ENCODE measurements at places on chromosomes 12 and 14.

DNA sequence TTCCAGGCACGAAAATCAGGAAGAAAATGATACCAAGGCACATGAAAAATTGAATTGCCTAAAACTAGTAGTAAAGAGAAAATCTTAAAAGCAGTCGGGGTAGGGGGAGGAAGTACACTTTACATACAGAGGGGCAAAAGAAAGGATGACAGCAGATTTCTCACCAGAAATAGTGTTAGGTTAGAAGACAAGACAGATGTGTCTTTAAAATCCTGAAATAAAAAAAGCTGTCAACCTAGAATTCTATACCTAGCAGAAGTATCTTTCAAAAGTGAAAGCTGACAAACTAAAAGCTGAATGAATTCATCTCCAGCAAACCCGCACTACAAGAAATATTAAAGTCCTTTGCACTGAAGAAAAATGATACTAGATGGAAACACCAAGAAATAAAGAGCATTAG, 280.4 kb downstream of the FOXN3 start:
- DNase-seq, result no peak

DNA sequence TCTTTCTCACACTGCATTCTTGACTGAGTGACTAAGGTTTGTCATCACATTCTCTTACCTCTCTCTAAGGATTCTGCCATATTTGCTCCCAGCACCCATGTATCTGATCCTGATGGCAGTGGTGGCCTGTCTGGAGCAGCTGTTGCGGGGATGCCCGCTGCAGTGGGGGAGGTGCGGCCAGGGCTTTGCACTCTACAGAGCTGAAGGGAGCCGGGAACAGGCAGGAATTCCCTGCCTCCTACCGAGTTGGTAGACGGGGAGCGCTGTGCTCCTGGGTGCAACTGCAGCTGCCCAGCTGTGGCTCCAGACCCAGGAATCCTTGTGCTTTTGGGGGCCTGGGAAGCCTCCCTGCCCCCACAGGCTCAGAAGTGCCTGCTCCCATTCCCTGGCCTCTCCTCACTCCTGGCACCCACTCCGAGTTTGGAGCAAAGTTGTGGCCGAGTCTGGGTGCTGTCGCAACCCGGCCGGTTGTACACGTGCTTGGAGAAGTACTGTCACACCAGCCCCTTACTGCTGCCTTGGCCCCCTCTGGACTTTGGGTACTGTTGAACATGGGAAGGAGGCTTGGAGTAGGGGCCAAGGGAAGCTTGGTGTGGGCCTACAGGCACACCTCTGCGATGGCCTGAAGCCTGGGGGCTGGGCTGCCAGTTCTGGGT, 106.9 kb upstream of the OR4E1 start:
- DNase-seq, result no peak

- DNase-seq, result no peak
These were observed 81.1 kb downstream of the EML1 start for GRCh38 chr14:99874306-99874705.

GRCh38 chr14:73753887-73754795, 40.0 kb upstream of the PNMA1 start:
- no peak for DNase-seq

GRCh38 chr12:126998747-126999285, 1268.2 kb upstream of the TMEM132C start:
- DNase-seq, result no peak

- DNase-seq, result no peak
These were observed 22.6 kb upstream of the BMP4 start for GRCh38 chr14:53979113-53979681.

- DNase-seq, result no peak
These were observed 65.8 kb downstream of the C14orf39 start for GRCh38 chr14:60420050-60420449.

DNA sequence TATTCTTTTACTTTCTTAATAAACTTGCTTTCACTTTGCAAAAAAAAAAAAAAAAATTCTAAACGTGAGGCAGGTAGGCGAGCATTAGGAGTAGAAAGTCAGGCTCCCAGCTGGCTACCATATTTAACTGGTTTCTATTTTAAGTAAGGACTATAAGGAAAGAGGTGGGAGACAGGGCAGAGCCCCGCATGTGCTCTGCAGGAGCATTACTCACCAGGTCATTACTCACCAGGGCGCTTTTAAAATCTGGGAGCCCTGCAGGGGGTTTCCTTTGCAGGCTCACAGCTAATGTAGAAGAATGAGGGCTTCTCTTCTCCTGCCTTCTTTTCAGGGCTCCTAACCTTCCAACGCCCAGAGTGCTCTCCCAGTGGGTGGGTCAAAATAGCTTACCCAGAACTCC, 14.0 kb upstream of the DPF3 start:
- DNase-seq, result no peak

DNA sequence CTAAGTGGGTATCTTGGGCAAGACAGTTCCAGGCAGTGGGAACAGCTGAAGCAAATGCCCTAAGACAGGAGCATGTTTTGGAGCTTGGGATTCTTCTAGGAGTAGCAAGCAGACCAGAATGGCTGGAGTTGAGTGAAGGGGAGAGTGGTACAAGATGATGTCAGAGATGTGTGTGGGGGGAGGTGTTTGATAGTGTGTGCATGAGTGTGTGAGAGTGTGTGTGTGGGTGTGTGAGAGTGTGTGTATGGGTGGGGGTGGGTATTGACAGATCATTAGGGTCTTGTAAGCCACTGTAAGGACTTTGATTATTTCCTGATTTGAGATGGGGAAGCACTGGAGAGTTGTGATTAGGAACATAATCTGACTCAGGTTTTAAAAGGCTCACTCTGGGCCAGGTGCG, 78.4 kb downstream of the TTC8 start:
- DNase-seq, result no peak

GRCh38 chr12:94594443-94594825, 55.9 kb downstream of the TMCC3 start:
- DNase-seq, result no peak

DNA sequence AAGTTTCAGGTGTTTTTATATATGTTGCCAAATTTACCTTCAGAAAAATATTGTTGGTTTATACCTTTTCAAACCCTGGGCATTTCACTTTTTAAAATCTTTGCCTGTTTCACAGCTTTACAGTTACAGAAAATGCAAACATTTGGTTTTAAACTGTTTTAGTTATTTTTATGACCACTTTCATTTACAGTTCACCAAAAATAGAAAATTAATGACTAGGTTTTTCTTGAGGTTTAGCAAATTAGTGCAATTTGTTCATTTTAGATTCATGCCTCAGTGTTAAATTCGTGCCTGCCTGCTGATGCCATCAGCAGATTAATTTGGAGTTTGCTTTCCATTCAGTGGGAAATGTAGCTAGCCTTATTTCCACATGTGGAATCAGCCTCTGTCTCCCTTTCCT, 45.5 kb downstream of the RIC8B start:
- no peak for DNase-seq

- no peak for DNase-seq
These were observed 13.5 kb downstream of the BMP4 start for GRCh38 chr14:53942970-53943750.

DNA sequence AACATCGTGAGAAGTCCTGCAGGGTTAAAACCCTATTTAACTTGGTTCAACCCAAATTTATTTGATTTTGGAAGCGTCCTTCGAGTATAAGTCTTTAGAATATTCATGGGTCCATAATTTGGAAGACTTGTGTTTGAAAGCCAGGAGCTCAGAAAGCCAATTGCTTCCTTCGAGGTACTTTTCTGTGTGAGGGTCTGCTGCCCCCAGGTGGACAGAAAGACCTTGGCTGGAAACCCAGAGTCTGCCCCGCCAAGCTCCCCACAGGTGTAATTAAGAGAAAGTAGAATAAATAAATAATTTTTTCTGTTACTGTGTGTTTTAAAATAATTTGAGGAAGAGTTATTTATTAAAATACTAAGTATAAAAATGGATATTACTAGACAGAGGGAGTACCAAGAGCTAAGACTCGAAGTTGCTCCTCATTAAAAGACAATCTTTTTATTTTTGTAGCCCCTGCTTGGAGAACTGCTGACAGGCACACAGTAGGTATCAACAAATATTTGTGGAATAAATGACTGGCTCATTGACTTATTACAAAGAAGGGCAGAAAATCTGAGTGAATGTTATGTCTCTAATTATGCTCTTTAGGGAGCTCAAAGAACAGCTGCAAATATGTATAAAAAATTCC, 105.8 kb downstream of the PAH start:
- DNase-seq, result no peak

DNA sequence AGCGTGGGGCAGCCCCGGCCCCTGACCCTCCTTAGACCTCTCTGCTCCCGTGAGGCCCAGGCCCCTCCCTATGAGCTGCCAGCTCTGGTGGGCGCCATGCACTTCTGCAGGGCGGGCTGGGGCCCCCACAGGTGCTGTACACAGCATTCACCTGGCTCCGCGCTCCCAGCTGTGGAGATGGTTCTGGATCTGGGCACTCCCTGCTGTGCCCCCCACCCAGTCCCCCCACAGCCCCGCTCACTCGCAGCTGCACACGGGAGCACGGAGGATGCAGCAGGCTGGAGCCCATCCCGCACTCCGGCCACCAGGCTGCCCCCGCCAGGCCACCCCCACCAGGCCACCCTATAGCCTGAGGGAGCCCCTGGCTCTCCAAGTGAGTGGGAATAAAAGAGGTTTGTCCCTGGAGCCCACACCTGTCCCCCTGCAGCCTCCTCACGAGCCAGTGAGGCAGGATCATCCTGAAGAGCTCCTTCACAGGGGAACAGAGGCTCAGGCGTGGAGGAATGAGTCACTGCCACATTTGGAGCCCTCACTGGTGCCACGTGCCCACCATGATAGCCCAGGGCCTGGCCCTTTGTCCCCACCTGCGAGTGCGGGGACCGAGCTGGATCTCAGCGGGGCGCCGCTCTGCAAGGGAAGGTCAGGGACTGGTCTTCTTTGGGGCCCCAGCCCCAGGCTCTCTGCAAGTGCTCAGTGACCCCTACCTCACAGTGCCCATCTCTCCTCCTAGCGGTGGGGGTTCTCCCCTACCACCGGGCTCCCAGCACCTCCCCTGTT, 1.9 kb downstream of the ADSS1 start:
- no peak for DNase-seq

DNA sequence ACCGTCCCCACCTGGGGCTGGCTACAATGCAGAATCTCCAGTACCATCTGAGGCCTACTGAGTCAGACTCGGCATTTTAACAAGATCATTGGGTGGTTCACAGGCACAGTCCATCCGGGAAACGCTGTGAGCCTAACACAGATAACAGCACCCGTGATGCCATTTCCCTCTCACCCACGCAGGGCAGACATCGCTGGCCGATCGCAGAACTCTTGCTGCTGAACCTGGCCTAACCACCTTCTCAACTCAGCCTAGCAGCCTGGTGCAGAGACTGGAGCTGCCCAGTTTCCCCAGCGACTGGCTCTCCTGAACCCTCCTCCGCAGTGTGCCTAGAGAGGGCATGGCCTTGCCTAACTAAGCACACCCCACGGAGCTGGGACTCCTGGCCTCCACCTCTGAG, 83.3 kb downstream of the NCOR2 start:
- DNase-seq, result no peak

- no peak for DNase-seq
These were observed 142.9 kb downstream of the ASCL1 start for GRCh38 chr12:103100257-103100831.

DNA sequence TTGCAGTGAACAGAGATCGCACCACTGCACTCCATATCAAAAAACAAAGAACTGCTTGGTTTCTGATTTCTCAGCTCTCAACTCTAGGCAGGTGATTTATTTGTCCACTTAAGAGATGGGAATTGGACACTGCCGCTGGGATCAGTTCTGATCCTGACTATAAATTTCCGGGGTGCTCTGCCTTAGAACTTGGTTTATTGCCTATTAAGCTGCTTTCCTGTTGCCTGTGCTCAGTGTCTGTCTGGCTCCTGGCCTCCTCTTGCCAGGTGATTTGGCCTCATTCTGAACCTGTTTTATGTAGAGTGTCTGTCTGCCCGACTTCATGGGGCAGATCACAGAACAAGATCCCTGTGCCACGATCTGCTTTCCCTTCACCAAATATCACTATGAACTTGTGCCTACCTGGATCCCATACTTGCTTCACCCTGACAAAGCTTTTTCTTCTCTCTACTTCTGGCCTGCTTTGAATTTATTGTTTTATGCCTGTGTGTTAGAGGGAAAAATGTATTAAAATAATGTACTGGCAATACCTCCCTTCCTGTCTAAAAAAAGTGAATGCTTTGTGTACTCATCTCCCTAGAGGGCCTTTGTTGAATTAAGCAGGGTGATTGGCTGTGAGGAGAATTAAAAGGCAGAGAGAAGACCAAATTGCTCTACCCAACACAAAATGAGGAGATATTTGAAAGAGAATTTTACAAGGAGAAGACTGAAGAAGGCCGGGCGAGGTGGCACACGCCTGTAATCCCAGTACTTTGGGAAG, 27.6 kb downstream of the CDKN1B start:
- no peak for DNase-seq

- no peak for DNase-seq
These were observed 45.7 kb downstream of the SPPL3 start for GRCh38 chr12:120858306-120859088.

- no peak for DNase-seq
These were observed 34.8 kb upstream of the RCOR1 start for GRCh38 chr14:102557434-102558226.

GRCh38 chr12:7899755-7900154, 27.0 kb upstream of the SLC2A14 start:
- no peak for DNase-seq

DNA sequence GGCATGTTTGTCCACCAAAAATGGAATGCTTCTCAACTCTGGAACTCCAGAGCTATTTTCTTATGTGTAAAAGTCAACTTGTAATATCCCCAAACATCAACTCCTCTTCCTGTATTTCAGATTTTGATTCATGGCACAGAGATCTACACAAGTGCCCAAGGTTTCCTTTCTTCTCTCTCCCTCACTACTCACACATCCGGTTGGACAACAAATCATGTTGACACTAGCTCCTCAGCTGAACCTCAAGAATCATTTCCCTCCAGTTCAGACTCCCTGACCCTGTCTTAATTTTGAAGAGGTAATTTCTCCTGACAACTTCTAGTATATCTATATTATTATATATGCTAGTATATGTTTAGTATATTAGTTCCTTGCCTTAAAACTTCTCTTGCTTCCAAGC, 485.4 kb upstream of the CCDC196 start:
- DNase-seq, result no peak

- no peak for DNase-seq
These were observed 37.1 kb upstream of the PLXNC1 start for GRCh38 chr12:94111302-94111701.

- peak; percentile 35 for DNase-seq
These were observed 17.6 kb downstream of the TDP1 start for GRCh38 chr14:89973234-89973823.

DNA sequence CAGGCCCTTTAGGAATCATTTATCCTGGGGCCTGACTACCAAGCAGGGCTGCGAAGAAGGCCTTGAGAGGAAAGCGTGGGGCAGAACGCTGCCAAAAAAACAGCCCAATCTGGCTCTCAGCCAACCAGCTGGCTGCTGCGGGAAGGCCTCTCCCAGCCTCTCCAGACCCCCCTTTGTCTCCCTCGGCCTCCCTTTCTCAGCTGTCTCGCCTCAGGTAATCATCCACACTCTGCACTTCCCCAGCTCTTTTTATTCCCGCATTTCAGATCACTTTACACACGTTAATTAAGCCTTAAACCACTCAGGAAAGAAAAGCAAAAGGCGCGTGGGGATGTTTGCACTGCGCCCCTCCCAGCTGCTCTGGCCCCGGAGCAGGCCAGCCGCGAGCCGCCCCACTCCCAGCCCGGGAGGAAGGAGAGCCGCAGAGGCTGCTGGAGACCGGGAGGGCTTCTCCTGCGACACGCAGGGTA, 208.2 kb upstream of the FOXN3 start:
- DNase-seq, result peak; percentile 69

- no peak for DNase-seq
These were observed 1100.7 kb downstream of the TRHDE start for GRCh38 chr12:73372856-73373255.
